ENCODE measurements at places on chromosomes 4 and X.

DNA sequence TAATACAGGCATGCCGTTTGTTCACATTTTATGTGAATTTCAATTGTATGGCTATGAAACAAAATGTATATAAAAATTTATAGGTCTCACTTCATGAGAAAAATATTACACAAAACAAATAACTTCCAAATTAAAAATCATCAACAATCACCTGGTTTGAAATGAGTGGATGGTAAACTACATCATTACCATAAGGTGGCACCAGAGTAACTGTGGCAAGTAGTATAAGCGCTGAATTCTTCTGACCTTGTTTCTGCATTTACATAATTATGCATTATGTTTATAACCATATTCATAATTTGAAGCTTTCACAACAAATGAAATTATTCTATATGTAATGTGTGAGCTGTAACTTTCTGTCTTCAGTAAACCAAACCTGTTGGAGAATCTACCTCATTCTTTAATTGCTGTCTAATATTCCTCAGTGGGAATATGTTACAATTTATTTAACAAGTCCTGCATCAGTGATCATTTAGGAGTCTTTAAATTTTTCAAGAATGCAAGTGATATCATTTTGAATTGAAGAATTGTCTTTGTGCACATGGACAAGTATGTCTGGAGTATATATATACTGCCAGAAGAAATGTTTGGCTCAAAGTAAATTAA is 55.2 kb downstream of the MMRN1 start:
- no peak for DNase-seq

- DNase-seq = no peak
Measured at GRCh38 chr4:152690706-152691651, 11.2 kb upstream of the TMEM154 start.

GRCh38 chrX:133837091-133837490 is 148.3 kb downstream of the GPC3 start:
- no peak for DNase-seq

GRCh38 chr4:94508806-94509205 is 57.1 kb downstream of the PDLIM5 start:
- DNase-seq = no peak

GRCh38 chrX:93422693-93423092 is 250.7 kb downstream of the NAP1L3 start:
- no peak for DNase-seq

GRCh38 chrX:154731184-154731583 is 19.7 kb downstream of the GAB3 start:
- no peak for DNase-seq

GRCh38 chr4:76897536-76898384 is at the start of gene SOWAHB:
TSS of gene SOWAHB (minus strand) at chr4:76898144. CDS start at chr4:76897849, 295 bp downstream.
- peak; percentile 90 for DNase-seq

DNA sequence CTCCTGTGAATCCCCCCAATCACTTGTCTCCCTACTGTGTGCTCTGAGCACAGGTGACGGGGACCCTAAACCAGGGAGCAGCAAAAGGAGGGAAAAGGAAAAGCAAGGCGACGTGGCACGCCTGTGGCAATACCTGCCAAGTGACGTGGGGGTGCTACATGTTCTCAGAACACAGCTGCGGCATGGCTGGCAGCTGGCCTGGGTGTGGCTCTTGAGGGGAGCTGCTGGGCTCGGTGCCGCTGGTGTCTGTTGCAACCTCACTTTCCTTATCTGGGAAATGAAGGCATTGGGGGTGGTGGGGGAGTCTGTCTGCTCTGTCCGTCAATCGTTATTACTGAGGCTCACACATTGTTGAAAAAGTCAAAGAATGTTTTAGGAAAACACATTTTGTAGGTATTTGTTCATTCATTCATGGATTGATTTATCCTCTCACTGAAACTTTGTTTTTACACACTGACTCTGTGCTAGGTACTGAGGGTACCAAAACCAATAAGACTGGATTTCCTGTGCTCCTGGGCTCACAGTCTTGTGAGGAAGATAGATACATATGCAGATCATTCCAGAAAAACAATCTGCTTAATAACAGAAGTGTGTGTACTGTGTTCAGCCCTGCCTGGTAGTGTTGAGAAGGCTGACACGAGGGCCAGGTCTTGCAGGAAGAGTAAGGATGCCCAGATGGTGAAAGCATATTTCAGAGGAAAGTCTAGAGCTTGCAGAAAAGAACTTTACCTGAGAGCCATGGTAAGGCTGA is 217.6 kb downstream of the PTTG2 start:
- DNase-seq = no peak

DNA sequence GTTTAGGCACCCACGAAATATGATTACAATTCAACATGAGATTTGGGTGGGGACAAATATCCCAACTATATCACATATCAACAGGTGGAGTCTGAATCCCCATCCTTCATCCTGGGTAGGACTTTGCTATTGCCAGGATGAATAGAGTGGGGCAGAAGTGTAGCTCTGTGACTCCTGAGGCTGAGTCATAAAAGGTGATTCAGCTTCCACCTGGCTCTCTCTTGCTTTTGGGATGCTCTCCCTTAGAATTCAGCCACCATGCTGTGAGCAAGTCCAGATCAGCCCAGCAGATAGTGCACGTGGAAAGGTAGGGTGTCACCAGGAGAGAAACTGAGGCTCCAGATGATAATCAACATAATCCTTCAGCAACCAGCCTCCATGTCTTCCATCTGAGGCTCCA is 193.8 kb upstream of the BCOR start:
- no peak for DNase-seq

DNA sequence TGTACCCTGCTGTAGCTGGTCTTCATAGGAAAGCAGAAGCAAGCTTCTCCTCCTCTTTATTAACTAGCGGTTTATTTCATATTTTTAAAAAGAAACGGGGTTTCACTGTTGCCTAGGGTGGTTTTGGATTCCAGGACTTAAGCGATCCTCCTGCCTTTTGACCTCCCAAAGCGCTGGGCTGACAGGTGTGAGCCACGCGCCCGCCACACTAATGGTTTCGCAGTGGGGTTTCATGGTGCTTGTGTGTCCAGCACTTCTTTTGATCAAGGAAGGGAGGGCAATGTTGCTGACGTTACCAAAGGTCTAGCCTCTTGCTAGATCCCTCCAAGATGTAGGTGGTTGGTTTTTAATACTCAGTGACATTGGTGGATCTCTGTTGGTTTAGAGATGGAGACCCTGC is 1.4 kb downstream of the MAEA start:
- no peak for DNase-seq

- no peak for DNase-seq
Measured at GRCh38 chrX:151919610-151920009, 6.9 kb downstream of the MAGEA4 start.

DNA sequence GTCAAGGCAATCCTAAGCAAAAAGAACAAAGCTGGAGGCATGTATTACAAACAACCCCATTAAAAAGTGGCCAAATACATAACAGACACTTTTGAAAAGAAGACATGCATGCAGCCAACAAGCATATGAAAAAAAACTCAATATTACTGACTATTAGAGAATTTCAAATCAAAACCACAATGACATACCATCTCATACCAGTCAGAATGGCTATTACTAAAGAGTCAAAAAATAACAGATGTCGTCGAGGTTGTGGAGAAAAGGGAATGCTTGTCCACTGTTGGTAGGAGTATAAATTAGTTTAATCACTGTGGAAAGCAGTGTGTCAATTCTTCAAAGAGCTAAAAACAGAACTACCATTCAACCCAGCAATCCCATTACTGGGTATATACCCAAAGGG is 604.6 kb upstream of the GRIA3 start:
- no peak for DNase-seq

GRCh38 chr4:86060341-86060740 is 299.5 kb downstream of the MAPK10 start:
- DNase-seq = no peak

GRCh38 chrX:65821721-65822496 is 154.5 kb downstream of the MSN start:
- peak; percentile 20 for DNase-seq

DNA sequence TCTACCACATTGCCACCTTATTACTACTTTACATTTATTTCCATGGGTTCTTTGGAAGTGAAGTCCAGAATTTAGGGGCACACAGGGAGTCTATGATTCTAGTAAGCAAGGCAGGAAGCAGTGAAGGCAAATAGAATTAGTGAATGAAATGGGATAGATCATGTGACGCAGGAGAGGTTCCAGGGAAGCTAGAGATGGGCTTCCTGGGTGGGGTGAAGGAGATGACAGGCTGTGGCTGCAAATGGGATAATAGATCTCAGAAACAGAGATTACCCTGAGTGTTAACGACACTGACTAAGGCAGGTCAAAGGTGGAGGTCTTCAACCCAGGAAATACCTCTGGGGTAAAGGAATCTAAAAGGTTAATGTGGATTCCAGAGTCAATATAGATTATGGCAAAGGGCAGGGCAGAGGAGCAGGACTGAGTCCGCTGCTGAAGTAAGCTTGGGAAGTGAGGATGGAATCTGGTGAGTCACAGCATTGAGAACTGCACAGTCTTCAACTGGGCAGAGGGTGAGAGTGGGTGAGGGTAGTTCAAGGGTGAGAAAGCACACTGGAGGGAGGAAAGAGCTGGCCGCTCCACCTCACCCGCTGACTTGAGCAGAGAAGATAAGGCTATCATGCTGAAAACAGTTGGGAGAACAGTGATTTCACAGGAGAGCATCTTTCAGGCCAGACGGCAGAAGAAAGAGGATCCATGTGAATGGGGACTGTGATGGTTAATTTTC is 70.8 kb downstream of the ANXA3 start:
- no peak for DNase-seq

- DNase-seq = no peak
Measured at GRCh38 chrX:105565856-105566255, 256.5 kb upstream of the NRK start.

DNA sequence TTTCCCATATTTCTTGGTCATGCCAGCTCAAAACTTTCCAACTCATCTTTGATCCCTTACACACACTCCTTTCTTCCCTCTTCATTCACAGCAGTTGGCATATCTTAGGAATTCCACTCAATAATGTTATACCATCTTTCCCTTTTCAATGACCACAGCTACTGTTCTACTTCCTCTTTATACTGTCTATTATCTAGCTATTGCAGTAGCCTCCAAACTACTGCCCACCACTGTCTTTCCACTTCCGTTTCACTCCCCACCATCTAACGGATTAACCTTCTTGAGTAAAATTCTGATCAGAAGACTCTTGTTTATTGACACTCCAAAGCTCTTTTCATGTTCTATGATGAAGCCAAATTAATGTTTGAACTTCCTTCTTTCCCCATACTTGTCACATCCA is 55.8 kb downstream of the ADAMTS3 start:
- DNase-seq = no peak

GRCh38 chrX:154828016-154828408 is 6.5 kb downstream of the SMIM9 start:
- no peak for DNase-seq

DNA sequence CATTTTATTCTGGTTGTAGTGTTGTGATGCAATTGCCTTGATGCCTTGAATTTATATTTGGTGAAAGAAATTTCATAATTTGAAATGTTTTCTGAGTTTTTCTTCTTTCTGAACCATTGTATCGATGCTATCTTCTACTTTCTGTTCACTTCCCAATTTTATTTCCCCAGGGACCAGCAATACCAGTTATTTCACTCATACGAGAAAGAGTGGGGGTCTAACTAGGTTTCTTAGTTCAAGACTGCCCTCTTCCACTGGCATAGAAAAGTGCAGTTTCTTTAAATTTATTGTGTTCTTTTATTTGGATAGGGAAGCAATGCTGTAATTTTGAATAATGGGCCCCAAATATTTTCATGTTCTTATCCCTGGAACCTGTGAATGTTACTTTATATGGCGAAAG is 544.0 kb upstream of the ADGRL3 start:
- no peak for DNase-seq

Data from left lung (tissue), 14 donors.